MCF 10A (cell line): ENCODE measurements at places on chromosomes 7 and 10.

GRCh38 chr10:122587098-122587760, 26.7 kb downstream of the DMBT1 start:
- DNase-seq, result peak; percentile 0

DNA sequence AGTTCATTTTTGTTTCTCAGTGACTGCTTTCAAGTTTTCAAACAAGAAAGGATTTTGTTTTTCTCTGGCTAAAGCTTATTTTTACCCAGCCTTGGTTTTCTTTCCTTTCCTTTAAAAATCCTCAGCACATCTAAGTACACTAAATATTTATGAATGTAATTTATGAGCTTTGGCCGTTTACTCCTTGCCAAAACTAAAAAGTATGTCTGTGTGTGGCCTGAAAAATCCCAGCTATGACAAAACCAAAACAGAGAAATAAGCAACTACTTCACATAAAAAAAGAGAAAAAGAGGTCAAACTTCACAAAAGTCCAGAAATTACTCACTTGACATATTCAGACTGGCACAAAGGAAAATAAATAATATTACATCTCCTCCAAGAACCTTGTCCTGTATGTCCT, 365.1 kb upstream of the NFE2L3 start:
- no peak for DNase-seq

- DNase-seq, result no peak
These were observed 21.6 kb upstream of the TRIL start for GRCh38 chr7:28979776-28980175.

GRCh38 chr10:104456802-104457542, 103.3 kb downstream of the CFAP58 start:
- no peak for DNase-seq

DNA sequence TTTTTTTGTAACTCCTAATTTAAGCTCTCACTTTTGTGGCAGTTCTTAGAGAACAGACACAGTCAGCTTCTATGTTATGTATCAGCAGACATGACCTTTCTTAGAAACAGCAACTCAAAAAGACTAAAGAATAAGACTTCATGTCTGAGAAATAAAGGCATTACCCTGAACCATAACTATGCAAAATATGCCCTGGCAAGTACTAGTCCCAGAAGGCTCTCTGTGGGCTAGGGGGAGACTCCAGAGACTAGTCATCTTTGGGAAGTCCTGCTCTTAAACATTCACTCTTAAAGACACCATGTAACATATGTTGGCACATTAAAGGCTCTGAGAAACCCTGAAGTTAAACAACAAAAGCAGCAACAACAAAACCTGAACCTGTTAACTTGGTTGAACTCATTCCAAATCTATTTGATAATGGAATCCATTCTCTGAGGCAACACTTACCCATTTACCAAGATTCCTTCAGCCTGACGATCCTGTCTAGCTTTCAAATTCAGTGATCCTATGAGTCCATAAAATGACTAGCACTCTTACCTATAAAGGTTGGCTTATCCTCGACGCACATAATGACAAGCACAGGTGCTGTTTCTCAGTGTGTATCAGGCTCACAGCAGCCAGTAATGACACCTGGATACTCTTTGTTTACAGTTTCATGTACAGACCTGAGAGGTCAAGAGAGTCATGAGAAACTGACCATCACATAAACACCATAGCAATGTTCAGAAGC, 62.3 kb downstream of the OSBPL3 start:
- no peak for DNase-seq

DNA sequence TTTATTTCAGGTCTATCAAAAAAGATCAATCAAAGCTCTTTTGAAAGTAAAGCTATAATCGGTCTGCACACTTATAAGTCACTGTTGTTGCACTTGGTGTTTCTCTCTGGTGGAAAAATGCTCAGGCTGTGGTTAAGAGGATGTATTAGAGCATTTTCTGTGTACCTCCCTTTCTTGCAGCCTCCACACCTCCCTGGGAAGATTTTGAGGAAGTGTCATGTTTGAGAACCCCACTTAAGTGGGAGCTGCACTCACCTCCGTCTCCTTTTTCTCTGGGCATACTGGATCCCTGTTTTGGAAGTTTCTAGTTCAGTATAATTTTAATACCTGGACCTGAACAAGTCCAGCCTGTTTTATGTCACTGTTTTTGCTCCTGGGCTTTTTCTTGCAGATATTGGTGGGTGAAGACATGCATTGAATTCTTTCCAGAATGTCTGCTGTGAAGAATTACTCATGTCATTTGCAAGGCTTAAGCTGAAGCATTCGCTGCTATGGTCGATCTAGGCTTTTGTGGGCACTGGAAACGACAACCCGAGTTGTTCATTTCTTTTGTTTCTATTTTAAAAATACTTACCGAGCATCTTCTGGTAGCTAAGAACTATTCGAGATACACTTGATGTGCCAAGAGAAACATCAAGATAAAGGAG, 36.6 kb downstream of the TCF7L2 start:
- no peak for DNase-seq
